GM12865 (cell line): ENCODE measurements at places on chromosomes 4 and X.

DNA sequence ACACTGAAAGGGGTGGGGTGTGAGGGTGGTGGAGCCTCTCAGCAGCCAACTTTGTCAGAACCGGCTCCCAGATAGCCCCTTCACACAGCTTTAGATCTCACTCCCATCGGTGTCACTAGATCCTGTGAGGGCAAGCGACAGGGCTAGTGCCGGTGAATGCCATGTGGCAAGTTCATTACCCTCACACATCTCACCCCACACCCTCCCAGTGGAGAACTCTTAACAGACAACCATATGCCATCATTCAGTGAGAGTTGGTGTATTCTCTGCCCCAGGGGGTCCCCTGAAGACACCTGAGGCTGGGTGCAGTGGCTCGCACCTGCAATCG lies 15.3 kb downstream of the SEPTIN6 start:
- no peak for DNase-seq

DNA sequence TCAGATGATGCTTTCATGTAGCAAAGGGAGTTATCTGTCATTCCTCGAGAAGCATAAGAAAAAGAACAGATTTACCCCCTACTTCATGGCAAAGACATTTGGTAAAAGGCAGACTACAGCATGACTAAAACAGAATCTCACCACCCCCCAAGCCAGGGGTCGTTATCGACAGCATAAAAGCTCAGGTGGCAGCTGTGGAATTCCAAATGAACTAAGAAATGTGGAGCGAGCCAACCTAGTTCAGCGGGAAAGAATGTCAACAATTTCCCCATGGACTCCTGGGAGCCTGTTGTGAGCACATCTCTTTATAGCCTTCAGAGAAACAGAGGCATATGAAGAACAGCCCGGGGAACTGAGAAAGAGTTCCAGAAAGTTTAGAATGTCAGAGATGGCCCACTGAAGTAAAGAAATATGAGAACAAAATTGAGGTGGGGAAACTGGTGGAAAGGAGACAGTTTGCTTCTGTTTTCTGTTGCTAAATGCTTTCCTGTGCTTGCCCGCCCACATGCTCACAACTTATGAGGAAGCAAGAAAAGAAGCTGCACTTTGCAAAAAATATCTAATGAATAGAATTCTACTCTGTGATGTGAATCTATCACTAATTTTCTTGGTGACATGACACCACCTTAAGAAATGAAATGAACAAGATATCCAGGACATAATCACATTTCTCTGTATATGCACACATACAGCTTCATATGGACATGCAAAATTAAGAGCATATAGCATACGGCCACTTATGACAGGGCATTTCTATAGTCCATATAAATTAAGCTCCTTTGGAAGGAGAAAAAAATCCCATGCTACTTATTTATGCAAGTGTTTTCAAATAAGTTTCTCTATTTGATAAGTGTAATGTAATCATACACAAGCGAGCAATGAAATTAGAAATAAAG lies 135.3 kb upstream of the MID1 start:
- no peak for DNase-seq

DNA sequence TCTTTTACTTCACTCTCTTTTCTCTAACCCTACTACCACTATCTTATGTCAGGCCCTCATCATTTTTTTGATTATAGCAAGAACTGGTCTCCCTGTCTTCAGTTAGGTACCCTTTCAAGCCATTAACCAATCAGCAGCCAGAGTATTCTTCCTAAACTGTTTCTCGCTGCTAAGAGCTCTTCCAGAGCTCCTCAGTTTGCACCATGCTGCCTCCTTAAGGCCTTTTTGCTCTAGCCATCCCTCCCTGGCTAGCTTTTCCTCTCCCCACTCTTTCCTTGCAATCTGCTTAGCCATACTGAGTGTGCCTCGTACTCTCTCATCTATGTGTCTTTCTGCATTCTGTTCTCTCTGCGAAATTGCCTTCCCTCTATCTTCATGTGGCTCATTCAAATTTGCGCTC lies 32.9 kb downstream of the KIF4A start:
- no peak for DNase-seq

GRCh38 chr4:152815078-152815477 lies 35.3 kb downstream of the ARFIP1 start:
- no peak for DNase-seq

- no peak for DNase-seq
Measured at GRCh38 chr4:7095611-7096155, 27.8 kb upstream of the GRPEL1 start.

- DNase-seq = peak; percentile 3
Measured at GRCh38 chrX:63349307-63349706, 1.8 kb downstream of the SPIN4 start.

GRCh38 chr4:8167291-8167690 lies 8.7 kb upstream of the ABLIM2 start:
- DNase-seq = no peak

DNA sequence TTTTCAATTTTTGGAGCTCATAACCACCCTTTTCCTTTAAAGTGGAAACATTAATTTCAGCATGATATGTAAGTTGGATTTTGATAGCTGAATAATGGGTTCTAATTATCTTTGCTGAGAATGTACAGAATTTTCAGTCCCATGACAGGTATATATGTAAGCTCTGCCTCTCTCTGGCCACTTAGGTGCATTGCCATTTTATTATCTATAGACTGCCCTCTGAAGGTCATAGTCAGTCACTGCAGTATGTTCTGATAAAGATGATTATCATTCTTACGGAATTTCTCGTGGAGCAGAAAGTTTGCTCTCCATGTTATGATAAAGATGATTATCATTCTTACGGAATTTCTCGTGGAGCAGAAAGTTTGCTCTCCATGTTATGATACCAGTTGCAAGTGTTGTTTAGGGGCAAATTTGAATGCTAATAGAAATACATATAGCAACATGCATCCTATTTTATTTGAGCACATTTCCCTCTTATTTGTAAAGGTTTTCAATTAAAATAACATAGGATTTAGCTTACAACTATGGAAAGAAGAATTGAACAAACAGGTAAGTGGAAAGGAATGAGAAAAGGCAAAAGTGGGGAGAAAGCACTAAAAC lies 10.4 kb downstream of the AFP start:
- DNase-seq = peak; percentile 69

DNA sequence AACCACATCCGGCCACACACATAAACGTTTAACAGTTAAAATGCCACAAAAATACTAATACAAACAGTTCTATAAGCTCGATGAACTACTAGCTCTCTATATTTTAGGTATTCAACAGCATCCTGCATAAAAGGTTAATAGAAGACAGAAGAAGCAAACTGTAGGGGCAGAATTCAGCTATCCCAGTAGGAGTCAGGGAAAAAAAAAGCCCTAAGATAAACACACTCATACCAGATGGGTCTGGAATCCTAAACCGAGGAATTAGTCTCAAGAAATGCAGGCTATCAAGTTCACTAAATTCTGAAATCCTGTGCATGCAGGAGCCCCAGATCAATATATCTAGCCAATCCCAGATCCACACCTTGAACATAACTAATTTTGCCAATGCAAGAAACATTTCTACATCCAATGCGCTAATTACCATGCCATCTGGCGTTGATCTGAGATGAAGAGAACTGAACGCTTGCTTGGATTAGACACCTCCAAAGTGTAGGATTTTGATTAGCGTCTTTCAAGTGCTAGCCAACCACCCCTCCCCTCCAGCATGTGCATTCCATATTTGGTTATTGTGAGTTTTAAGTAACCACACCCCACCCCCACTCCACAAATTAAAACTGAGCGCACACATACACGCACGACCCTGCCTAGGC lies 512.2 kb upstream of the INTU start:
- no peak for DNase-seq

- DNase-seq = no peak
Measured at GRCh38 chrX:126170720-126171119, 4.6 kb upstream of the DCAF12L2 start.

- no peak for DNase-seq
Measured at GRCh38 chr4:111519683-111520082, 625.6 kb upstream of the FAM241A start.

GRCh38 chr4:41081847-41082246 lies 132.5 kb downstream of the APBB2 start:
- DNase-seq = no peak

GRCh38 chrX:129938081-129938480 lies 32.1 kb downstream of the UTP14A start:
- DNase-seq = no peak

- no peak for DNase-seq
Measured at GRCh38 chr4:138983690-138984089, 31.9 kb upstream of the NOCT start.

- no peak for DNase-seq
Measured at GRCh38 chr4:42412251-42412650, 15.0 kb downstream of the SHISA3 start.

- no peak for DNase-seq
Measured at GRCh38 chr4:85901500-85901899, 426.6 kb downstream of the ARHGAP24 start.

DNA sequence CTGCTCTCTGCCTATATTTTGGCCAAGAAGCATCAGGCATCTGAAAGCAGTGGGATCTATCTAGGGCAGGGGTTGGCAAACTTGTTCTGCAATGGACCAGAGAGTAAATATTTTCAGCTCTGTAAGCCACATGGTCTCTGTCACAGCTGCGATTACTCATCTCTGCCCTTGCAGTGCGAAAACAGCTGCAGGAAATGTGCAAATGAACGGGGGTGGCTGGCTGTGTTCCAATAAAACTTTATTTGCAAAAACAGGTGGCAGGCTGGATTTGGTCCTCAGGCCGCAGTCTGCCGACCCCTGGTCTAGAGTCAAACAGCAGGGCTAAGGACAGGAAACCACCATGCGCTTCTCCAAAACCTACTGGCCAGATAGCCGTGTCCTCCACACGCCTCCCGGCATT lies 48.6 kb downstream of the ACOX3 start:
- peak; percentile 84 for DNase-seq

DNA sequence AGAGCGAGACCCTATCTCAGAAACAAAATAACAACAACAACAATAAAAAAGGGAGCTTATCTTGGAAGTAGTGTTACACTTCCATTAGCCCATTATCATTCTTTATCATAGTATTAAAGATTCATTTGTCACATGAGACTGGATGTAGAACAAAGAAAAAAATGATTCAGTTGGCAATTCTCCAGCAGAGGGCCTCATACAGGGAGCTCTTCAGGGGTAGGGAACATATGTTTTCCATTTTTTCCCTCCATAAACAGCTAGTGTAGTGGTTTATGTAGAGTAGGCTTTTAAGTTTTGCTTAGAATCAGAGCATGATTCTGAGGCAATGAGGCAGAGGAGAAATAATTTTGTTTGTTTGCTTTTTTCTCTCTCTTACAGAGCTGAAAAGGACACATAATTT lies 5.8 kb downstream of the CPE start:
- no peak for DNase-seq

GRCh38 chrX:8815460-8816065 lies 14.4 kb upstream of the FAM9A start:
- DNase-seq = peak; percentile 40

GRCh38 chr4:102823897-102824296 lies 3.5 kb downstream of the UBE2D3 start:
- no peak for DNase-seq

DNA sequence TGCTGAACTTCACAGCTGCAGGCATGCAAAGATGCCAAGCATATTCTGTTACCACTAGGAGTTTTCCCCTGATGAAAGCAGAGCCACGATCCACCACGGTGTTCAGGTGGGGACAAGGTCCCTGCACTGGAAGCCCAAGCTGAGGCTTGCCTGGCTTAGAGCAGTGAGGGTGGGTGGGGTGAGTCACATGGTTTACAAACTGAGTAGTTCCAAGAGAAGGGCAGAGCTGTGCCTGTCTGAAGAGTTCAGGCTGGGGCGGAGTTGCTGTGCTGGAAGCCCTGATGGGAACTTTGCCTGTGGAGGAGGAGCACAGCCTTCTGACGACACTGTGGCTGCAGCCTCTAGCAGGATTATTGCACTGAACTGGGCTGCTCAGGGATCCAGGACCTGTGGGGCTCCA lies 45.5 kb downstream of the FAM9B start:
- no peak for DNase-seq

DNA sequence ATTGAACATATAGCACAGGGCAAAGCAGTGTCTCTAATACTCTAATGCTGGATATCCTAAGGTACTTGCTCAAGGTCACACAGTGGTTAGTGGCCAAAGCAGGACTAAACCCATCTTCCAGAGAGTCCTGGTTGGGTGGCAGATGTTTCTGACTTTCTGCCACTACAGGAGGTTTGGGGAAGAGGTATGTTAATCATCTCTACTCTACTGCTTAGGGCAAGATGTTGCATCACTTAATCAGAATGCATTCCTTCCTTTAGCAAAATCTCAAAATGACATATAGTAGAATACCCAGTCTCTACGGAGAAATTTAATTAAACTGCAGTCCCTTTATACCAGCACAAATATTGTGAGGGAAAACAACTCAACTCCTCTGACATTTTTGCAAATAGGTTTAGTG lies 190.7 kb upstream of the FAM241A start:
- DNase-seq = no peak

GRCh38 chr4:154927126-154927680 lies 146.1 kb downstream of the RBM46 start:
- no peak for DNase-seq

GRCh38 chr4:145525291-145525740 lies 43.7 kb downstream of the SMAD1 start:
- DNase-seq = no peak

DNA sequence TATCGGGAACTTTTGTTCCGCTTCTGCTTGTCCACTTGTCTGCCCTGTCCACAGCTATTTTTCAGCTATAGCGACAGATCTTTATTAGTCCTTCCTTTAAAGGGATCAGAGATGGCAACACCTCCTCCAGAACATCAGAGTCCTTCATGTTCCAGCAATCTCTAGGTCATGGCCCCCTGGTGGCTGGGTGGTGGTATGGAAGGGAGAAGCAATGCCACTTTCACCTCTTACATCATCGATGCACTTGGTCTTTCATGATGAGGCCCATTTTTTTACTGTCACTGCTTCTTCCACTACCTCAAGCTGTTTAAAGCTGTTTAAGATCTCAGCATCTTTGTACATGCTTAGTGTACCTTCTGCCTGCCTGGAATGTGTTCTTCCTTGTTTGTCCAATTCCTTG lies 106.7 kb downstream of the ARHGAP6 start:
- peak; percentile 49 for DNase-seq

- DNase-seq = no peak
Measured at GRCh38 chr4:144356941-144357381, 216.4 kb upstream of the GYPA start.

- no peak for DNase-seq
Measured at GRCh38 chr4:118345813-118346212, 7.0 kb downstream of the PRSS12 start.

- DNase-seq = no peak
Measured at GRCh38 chrX:108032944-108033343, 11.9 kb upstream of the VSIG1 start.

- DNase-seq = no peak
Measured at GRCh38 chrX:63664741-63665140, 120.3 kb downstream of the ARHGEF9 start.

- no peak for DNase-seq
Measured at GRCh38 chr4:144507311-144508101, 138.4 kb upstream of the HHIP start.

DNA sequence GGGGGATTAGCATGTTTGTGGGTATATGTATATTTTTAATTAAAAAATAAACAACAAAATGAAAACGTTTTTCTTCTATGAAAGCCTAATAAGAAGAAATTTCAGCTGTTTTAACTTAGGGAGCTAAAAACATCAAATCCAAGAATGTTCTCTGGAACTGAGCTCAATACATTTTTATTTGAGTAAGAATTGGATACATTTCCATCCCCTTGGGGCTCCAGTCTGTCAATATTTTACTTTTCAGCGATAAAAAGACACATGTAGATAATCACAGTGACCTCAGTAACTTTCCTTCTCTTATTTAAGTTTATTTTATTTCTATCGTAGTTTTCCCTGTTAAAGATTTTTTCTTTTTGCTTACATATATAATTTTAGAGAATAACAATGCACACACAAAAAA lies 59.3 kb downstream of the ELOVL6 start:
- DNase-seq = no peak

- DNase-seq = no peak
Measured at GRCh38 chr4:33302321-33302720, 2582.2 kb downstream of the PCDH7 start.
